CMK (cell line): ENCODE measurements at places on chromosomes 6 and 20.

GRCh38 chr6:34374508-34374907 lies 18.0 kb downstream of the NUDT3 start:
- DNase-seq = no peak

DNA sequence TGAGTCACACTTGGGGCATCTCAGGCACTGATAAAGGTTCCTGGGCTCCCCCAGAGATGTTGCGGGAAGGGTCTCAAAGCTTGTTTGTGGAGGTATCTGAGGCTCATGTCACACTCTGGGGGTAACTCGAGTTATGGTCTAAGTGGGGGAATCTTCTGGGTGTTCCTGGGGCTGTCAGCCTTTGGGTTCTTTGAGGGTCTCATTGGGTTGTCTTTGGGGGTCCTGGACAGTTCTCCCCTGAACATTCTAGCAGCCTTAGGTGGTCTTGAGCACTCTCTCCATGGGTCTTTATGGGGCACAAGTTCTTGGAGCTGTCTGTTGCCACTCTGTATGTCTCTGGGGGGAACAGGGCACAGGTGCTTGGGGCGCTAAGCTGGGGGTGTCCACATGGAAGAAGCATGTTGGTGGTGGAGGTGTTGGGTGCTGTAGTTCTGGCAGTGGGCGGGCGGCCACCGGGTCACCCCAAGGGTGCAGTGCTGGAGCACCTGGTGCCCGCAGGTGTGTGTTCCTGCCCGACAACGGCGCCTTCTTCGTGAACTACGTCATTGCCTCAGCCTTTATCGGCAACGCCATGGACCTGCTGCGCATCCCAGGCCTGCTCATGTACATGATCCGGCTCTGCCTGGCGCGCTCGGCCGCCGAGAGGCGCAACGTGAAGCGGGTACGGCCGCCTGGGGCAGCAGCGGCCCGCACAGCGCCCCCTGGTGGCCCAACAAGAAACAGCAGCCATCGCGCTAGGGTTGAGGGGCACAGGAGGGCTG lies 7.1 kb upstream of the CAPN11 start:
- DNase-seq = no peak

GRCh38 chr6:114783783-114784182 lies 441.0 kb upstream of the HS3ST5 start:
- no peak for DNase-seq

GRCh38 chr6:7238900-7239589 lies 74.0 kb downstream of the SSR1 start:
- DNase-seq = no peak

DNA sequence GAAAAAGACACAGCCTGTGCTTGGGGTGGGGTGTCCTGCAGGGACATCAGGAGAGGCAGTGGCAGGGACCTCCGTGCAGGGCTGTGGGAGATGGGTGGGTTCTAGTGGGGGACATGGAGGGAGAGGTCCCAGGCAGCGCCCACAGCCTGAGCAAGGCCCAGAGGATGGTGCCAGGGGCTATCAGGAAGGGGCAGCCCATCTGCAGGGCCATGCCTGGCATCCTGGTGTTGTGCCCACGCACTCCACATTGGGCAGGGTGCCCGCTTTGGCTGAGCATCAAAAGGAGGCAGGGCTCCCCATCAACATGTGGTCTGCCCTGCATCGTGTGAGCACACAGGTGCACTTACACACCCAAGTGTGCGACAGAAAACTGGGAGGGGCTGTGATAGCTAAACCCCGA lies 184.3 kb upstream of the SNX9 start:
- DNase-seq = no peak

DNA sequence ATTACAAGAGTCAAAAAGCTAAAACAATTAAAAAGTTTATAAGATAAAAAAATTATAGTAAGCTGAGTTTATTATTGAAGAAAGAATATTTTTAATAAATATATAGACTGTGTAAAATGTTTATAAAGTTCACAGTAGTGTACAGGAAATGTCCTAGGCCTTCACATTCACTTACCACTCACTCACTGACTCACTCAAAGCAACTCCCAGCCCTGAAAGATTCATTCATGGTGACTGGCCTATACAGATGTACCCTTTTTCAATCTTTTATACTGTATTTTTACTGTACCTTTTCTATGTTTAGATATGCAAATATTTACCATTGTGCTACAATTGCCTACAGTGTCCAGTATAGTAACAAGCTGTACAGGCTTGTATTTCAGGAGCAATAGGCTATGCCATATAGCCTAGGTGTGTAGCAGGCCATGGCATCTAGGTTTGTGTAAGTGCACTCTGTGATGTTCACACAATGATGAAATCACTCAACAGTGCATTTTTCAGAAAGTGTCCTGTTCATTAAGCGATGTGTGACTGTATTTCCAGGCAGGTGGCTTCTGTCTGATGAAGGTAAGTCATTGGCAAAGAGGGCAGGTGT lies 130.2 kb downstream of the BTBD3 start:
- DNase-seq = no peak

DNA sequence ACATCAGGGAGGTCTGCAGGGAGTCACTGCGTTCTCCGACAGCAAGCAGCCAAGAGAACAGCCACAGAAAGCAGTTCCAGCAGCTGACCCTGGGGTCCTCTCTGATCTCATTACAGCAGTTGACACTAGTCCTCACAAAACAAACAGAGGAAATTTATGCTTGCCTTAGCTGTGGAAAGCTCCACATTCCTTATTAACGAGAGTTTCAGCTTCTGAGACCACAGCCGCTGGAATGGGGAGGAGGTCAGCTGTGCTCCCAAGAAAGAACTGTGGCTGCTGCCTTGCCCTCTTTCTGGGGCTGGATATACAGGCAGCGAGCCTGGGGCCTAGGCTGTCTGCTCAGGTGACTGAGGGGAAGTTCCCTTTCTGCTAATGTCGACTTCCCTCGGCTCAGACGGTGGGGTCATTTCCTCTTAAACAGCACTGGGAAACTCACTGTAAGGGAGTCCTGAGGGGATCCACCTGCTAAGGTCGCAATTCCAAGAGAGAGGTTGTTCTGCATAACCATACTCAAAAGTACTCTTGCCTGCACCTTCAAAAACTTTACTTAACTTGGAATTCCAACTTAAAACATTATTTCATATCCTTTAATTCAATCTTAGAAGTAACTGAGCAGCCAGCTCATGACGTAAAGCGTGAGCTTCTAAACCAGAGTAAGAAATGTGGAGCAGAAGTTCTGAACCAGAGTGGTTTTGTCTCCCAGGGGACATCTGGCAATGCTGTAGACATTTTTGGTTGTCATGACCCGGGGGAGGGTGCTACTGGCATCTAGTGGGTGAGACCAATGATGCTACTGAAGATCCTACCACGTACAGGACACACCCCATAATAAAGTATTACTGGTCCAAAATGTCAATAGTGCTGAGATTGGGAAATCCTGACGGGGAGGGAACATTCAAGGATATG lies 80.3 kb downstream of the BACH2 start:
- DNase-seq = no peak

DNA sequence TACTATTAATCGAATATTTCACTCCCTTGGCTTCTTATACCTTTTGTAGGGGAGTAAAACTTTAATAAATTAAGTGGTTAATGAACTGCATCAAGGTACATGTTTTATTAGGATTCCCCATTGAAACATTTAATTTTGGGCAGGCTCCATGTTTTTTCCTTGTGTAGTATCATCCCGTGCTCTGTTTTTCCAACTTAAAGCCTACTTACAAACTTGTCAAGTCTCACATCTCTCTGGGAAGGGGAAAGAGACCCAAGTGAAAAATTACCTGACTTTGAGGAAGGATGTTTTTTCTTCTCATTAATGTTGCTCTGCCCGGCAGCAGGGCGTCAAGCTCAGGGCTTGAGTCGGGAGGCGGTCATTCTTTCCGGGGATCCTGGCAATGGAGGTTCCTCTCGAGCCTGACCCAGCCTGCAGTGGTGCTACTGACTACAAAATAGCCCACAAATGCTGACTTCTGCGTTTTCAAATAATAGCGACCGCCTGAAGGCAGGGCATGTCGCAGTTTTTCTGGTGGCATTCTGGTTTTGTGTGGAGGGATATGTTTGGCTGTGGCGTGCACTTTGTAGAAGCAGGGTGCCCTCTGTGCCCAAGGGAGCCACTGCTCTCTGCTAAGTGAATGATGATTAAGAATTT lies 2.4 kb downstream of the DSP start:
- DNase-seq = no peak

DNA sequence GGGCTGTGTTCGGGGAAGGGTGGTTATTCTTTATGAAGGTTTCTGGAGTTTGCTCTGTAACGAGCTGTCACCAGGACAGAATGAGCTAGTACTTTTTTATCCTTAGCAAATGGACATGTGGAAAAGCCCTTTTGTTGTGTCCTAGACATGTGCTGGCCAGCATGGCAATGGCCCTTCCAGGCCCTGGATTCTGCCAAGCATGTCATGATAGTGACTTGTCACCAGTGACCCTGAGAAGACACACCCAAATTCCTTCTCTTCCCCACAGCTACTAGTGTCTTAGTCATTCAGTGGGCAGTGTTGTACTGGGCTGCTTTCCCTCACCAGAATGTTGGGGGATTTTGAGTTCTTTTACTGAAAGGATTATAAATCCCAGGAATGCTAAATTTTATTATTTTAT lies 74.0 kb upstream of the XRN2 start:
- no peak for DNase-seq

GRCh38 chr6:26445934-26446667 lies 5.8 kb downstream of the BTN3A3 start:
- no peak for DNase-seq

DNA sequence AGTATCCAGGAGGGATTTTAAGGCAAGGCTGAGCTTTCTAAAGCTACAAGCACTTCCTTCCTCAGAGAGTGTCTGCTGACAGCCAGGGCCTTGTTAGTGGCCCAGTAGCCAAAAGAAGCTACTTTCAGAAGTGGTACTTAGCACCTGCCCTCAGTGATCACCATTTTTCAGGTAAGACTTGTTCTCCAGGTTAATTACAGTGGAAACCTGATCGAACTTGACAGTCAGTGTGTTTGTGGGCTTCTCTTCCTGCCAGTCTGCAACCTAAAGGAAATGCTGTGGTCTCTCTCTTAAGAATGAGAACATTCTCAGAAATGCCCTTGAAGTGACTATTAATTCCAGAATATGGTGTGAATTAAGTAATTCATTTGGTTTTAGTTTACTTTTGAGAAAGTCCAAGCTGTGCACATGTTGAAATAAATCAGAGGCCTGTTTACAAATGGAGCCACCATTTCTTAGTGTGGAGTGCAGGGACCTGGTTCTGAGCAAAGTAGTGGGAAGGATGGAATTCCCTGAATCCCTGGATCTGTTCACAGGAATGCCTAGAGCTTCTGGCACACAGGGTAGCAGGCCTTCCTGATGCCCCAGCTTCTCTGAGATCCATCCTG lies 185.3 kb upstream of the AGPAT4 start:
- DNase-seq = no peak

GRCh38 chr6:105087571-105088211 lies 92.1 kb downstream of the POPDC3 start:
- no peak for DNase-seq

DNA sequence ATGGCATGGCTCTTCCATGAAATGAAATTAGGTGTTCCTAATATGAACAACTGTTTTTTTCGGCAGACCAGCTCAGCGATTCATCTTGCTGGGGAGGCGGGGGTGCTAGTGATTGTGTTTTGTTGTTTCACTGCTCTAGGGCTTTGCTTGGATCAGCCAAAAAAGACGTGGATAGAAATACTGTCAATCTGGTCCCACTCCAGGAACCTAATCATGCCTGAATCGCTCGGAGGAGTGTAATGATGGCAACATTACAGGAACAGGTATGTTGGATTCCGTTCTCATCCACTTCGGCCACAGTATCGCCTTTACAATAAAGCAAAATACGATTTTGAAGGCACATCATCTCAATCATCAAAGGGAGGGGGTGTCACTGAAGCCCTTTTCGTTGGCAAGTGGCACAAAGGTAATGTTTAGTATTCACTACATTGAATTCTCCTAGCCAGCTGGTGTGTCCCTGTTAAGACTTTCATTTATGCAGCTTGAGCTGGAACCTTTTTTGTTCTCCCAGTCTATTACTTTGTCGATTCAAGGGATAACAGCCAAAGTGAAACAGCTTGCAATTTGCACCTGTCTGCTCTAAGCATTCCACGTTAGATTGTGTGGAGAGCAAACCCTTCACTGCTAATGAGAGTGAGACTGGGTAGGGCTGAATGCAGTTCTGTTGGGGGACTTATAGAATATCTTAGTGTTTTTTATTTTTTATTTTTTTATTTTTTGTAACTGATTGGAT lies 477.7 kb downstream of the TFAP2A start:
- DNase-seq = no peak

GRCh38 chr20:37535443-37536132 lies 7.9 kb upstream of the BLCAP start:
- DNase-seq = no peak

GRCh38 chr6:24777227-24777626 lies 2.5 kb downstream of the GMNN start:
- no peak for DNase-seq

GRCh38 chr20:45268531-45268930 lies 14.2 kb upstream of the SLPI start:
- DNase-seq = no peak

DNA sequence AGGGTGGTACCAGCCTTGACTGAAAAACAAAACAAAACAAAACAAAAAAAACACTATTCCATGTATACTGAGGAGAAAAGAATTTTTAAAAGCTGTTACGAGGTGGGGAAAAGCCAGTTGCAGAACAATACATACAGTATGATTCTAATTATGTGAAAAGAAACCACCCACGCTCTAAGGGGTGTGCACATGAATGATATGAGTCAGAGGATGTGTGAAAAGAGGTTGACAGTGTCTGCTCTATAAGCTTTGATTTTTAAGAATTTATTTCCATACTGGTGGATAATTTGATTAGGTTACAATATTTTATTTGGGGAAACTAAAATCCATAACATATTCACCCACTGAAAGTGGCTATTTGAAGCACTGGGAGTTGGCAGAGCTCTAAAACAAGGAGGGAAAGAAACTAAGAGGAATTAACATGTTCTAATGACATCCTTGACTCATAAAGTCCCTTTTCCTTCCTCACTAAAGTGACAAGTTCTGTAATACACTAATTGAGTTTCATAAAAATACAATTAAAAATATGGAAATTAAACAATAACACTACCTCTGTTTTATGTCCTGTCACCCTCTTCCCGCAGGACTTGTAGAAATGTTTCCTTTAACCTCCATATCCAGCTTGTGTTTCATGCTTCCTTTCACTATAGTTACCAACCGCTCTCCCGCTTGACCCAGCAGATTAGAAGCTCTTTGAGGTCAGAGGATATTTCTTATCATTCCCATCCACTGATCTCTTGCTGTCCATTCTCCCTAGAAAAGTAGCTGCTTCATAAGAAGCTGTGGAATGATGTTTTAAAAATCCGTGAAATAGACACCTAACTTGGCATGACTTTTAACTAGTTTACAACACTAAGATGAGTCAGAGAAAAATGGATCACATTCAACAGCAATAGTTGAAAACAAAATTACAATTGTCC lies 118.6 kb upstream of the CCDC28A start:
- DNase-seq = no peak

- no peak for DNase-seq
These were observed 104.1 kb downstream of the B3GAT2 start for GRCh38 chr6:70852667-70853246.

GRCh38 chr6:126060400-126060799 lies 74.1 kb downstream of the TRMT11 start:
- DNase-seq = no peak

GRCh38 chr6:11538052-11538818 lies 686 bp downstream of the TMEM170B start:
- no peak for DNase-seq

GRCh38 chr6:14284969-14285590 lies 167.5 kb downstream of the CD83 start:
- DNase-seq = no peak
